ENCODE measurements at places on chromosomes 5 and 9. TPM values are rescaled to one million over a fixed set of nuclear protein-coding genes. Genes with fewer than 3 reads are reported as not detected.
A peak's percentile ranks its signal among the peaks of the same experiment; 100 is the strongest.

SARDH gene
- 7.7 TPM for total RNA-seq

DNA sequence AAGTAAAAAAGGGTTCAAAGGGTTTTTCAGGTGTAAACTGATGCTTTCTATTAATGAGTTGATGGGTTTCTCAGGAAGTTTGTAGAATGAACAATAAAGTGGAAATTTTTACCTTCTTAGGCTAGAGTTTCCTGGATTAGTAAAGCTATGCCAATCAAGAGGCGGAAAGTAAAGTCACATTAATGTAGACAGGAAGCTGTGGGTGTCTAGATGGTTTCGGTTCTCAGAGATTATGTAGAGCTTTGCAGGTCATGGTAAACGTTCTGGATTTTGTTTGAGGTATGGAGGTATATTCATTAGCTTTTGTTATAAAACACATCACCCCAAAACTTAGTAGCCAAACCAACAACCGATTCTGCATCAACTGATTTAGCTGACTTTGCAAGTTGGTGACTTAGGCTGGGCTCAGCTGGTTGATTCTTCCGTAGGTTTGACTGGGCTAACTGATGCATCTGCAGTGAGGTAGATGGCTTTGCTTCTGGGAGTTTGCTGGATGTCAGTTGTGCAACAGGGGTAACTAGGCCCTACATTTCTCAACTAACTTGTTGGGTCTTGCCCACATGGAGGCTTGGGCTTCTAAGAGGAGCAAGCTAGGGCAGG is 273.8 kb downstream of the MSX2 start:
- peaks cover 13% of the 10 kb centered on the region for H3K4me1 ChIP-seq
- H3K36me3 ChIP-seq, result peaks cover 6% of the 10 kb centered on the region
- H3K27ac ChIP-seq, result no peak overlapping the region
- H3K27me3 ChIP-seq, result peaks cover 2% of the 10 kb centered on the region
- peak; percentile 40 for DNase-seq
- H3K4me3 ChIP-seq, result no peak overlapping the region

GRCh38 chr5:133319905-133320520 is 268.2 kb downstream of the HSPA4 start:
- no peak overlapping the region for H3K4me3 ChIP-seq
- no peak for DNase-seq
- H3K27ac ChIP-seq, result peak overlapping the region; percentile 50
- no peaks in the 10 kb centered on the region for H3K36me3 ChIP-seq
- no peaks in the 10 kb centered on the region for H3K27me3 ChIP-seq

- no peak overlapping the region for H3K4me3 ChIP-seq
- H3K36me3 ChIP-seq, result no peaks in the 10 kb centered on the region
- no peak overlapping the region for H3K27ac ChIP-seq
- H3K27me3 ChIP-seq, result no peaks in the 10 kb centered on the region
- peak; percentile 82 for DNase-seq
Measured at GRCh38 chr9:90914868-90915483, 113.4 kb downstream of the SYK start.

ENTREP1 gene
- total RNA-seq, result not detected

DNA sequence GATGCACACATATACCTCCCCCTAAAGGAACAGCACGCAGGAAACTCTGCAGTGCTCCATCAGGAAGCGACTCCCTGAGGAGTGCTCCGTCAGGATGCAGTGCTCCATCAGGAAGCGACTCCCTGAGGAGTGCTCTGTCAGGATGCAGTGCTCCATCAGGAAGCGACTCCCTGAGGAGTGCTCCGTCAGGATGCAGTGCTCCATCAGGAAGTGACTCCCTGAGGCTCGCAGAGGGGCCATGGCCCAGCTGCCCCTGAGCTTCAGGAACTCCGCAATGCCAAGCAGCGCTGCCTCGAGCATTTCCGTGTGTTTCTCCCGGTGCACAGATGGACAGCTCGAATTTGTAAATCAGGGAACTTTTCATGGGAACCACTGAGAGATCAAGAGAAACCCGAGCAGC is 88.1 kb downstream of the PAX5 start:
- DNase-seq, result no peak
- H3K4me3 ChIP-seq, result no peak overlapping the region
- H3K36me3 ChIP-seq, result no peaks in the 10 kb centered on the region
- no peaks in the 10 kb centered on the region for H3K4me1 ChIP-seq

CD274 gene
- total RNA-seq, result 15.0 TPM
